ENCODE measurements at places on chromosomes 2 and 18. TPM values are rescaled to one million over a fixed set of nuclear protein-coding genes. Genes with fewer than 3 reads are reported as not detected.

Gene GCKR
- 0.84 TPM for total RNA-seq

Gene HNMT
- 2.5 TPM for total RNA-seq

Gene GPR75
- 1.5 TPM for total RNA-seq

Gene CENPA
- total RNA-seq = 10.2 TPM

Gene FZD7
- 3.0 TPM for total RNA-seq

Gene SLC14A1
- 0.52 TPM for total RNA-seq

Gene TUBA4B
- not detected for total RNA-seq

Gene INHA
- 0.28 TPM for total RNA-seq

Gene LHCGR
- total RNA-seq = not detected

Measured in esophagus mucosa (tissue), 1 donor.